ENCODE measurements at places on chromosomes 16 and 17.

GRCh38 chr17:82849076-82849945, 9.5 kb upstream of the ZNF750 start:
- DNase-seq: no peak

DNA sequence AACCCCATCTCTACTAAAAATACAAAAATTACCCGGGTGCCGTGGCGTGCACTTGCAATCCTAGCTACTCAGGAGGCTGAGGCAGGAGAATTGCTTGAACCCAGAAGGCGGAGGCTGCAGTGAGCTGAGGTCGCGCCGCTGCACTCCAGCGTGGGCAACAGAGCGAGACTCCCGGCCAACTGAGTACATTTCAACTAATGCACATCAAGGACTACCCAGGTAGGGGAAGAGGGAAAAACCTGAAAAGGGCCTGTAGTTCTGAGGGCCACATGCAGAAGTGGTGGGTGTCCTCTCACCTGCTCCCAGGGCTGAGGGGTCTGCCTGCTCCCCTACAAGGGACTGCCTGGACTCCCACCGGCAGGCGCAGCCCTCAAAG, 584 bp upstream of the SLC16A5 start:
- no peak for DNase-seq

GRCh38 chr17:47816947-47817346, 4.6 kb downstream of the OSBPL7 start:
- DNase-seq: no peak

DNA sequence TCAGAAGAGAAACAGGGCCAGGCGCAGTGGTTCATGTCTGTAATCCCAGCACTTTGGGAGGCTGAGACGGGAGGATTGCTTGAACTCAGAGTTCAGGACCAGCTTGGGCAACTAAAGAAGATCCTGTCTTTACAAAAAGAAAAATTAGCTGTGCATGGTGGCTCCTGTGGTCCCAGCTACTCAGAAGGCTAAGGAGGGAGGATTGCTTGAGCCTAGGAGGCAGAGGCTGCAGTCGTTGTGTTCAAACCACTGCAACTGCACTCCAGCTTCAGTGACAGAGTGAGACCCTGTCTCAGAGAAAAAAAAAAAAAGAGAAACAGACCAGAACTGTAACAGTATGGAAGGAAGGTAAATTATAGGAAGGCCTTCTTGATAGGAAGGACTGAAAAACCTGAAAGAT, 10.3 kb downstream of the ARL4D start:
- no peak for DNase-seq

- no peak for DNase-seq
Measured at GRCh38 chr17:6165806-6166205, 95.6 kb downstream of the WSCD1 start.

DNA sequence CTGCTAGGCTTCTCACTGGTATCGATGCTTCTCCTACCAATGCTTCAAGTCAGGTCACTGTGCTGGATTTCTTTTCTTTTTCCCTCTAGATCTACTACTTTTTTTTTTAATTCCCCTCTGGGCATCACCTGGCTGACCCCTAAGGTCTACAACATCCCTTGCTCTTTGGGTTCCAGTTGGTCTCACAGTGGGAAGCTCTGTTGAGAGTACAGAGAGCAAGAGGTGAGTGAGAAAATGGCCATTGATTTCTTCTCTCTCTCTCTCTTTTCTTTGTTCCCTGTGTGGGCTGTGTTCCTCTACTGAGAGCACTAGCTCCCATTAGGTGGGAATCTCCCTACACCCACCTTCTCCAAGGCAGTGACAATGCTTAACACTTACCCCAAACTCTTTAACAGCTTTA, 413.4 kb downstream of the KCNJ2 start:
- DNase-seq: no peak

GRCh38 chr17:55567240-55568214, 56.3 kb upstream of the SMIM36 start:
- no peak for DNase-seq

- DNase-seq: no peak
Measured at GRCh38 chr16:60818465-60818864, 1217.8 kb downstream of the CDH8 start.

- DNase-seq: no peak
Measured at GRCh38 chr16:49499414-49499785, 125.8 kb downstream of the C16orf78 start.

- DNase-seq: no peak
Measured at GRCh38 chr17:41530062-41531048, 2.2 kb upstream of the KRT19 start.

- no peak for DNase-seq
Measured at GRCh38 chr17:45136846-45137560, 1.5 kb downstream of the ACBD4 start.

GRCh38 chr16:17320009-17320408, 150.8 kb downstream of the XYLT1 start:
- no peak for DNase-seq

DNA sequence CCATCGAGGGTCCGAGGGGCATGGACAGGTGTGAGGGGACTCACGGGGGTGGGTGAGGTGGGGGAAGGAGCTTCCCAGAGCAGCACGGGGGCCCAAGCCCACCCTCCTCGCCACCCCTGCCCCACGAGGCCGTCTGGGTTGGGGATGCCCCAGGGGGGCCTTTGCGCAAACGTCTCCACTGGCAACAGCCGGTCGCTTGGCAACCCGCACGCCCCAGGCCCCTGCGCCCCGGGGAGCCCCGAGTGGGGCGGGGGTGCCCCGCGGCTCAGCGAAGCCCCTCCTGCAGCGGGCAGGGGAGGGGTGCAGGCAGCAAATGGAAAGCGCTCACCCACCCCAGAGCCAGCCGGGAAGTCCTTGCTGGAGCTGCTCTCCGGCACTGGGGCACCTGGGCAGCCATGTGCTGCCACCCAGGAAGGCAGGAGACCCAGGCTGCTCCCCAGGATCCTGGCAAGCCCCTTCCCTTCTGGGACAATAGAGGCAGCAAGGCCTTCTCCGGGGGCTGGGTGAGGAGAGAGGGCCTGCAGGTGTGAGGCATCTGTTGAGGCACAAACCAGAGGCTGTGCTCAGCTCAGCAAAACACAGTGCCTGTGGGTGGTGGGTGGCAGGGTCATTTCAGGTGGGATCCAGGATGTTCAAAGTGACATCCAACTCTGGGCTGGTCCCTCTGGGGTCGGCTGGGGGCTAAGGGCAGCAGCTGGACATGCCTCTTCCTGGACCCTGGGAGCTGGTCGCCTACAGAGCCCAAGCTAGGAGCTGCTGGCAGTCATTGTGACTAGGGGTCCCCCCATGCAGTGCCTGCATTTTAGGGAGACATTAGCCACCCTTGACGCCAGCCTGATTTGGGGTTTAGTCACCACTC, 80.9 kb upstream of the CBX4 start:
- no peak for DNase-seq

GRCh38 chr17:81941484-81942166, 4.5 kb upstream of the PYCR1 start:
- no peak for DNase-seq

DNA sequence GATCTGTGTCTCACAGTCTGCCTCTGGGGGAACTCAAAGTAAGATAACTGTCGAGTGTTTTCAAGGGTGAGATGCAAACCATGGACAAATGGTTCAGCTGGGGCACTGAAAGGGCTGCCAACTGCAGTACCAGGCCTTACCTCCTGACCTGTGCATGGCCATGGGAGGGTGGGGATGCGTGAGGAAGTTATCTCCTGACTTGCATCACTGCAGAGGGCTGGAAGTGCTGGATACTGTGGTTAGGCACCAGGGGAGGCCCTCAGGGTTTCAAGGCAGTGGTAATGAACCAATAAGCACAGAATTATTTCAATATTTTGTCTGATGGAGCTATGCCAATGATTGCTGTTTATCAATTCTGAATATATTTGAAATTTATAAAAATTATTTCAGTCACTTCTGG, 159.2 kb downstream of the CYLD start:
- no peak for DNase-seq

DNA sequence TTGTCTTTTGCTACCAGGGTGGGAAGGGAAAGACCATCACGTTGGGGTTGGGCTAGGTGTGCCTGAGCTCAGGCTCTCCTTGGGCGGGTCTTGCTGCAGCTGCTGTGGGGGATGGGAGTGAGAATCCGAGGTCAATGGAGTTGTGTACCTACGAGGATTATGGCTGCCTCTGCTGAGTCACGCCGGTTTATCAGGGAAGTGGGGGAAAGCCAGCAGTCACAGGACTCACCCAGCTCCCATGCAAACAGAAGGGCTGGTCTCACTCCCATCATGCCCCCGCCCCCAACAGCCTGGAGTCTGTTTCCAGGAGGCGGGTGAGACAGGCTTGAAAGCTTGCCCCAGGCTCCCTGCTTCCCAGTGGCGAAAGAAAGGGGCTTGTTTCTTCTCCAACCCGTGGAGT, 1259.0 kb upstream of the GOT2 start:
- no peak for DNase-seq

GRCh38 chr16:24966634-24967033, 48.5 kb downstream of the ARHGAP17 start:
- no peak for DNase-seq

GRCh38 chr17:27521281-27522027, 65.2 kb downstream of the KSR1 start:
- DNase-seq: no peak

- DNase-seq: peak; percentile 66
Measured at GRCh38 chr16:29745853-29746345, at the start of gene C16orf54. Gene C16orf54, minus strand, starts transcription at chr16:29745990. Its CDS starts 1,039 bp downstream, at chr16:29744951.

DNA sequence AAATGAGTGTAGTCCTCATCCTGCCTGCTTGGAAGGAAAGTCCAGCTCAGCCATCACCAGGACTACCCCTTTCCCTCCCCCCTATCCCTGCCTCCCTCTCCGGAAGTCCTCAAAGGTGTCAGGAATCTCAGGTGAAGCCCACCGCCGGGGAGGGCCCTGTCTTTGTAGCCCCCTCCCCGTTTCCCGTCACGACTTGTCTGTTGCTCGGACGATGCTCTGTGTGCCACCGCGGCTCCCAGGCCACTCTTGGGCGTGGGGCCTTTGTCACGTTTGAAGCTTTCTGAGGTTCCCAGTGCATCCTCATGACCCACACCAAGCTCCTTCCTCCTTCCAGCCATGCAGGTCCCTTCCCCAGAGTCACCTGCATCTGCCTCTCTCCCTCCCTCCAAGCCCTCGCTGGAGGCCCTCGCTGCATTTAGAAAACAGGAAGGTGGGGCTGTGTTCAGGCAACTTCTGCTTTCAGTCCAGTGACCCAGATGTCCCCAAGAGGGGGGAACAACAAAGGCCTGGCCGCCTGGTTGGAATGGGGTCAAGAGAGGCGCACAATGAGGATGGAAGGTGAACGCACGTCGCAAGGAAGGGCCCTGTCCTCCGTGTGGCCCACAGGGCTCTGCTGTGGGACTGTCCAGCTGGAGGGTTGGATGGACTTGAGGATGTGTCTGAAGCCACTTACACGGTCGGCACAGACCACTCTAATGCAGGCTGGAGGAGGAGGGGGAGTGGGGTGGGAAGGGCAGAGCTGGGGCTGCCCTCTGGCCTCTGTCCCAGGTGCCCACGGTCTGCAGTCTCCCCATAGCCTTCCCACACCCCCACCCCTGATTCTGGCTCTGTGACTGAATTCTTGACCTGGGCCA, 59.9 kb downstream of the OR1D5 start:
- no peak for DNase-seq

DNA sequence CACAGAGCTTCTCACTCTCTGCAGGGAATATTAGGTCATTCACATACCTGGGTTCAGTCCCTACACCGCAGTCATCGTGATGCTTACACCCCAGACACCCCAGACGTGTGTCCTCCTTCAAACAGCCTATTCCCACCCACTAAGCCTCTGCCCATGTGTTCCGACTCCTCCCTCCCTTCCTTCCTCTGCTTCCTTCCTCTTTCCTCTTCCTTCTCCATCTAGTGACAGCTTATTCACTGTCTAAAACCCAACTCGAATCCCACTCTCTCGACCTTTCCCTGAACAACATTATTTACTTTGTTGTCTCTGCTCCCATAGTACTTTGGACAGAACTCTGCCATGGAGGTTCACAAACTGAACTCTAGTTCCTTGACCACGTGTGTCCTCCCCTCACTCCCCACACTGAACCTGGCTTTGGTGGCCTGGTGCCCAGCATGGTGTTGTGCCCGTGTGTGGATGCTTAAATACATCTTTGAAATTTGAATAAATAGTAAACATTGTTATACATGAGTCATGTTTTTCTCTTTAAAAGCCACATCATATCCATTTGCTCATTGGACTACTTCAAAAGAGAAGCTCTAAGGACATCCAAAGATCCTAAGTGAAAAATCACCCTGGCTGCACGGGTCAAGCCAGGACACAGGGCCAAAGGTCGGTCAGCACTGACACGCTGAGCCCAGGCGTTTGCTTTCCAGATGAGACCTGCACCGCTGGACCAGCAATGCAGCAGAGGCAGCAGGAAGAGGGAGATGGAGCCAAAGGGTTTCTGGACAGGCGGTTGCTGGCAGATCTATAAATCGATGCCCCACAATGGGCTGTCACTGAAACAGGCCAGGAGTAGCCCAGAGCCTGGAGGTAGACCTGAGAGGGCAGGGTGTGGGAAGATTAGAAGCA, 14.1 kb upstream of the G6PC1 start:
- DNase-seq: no peak

GRCh38 chr16:22427556-22427955, 53.1 kb upstream of the CDR2 start:
- DNase-seq: no peak

GRCh38 chr16:82699711-82700495, 73.1 kb downstream of the CDH13 start:
- no peak for DNase-seq

DNA sequence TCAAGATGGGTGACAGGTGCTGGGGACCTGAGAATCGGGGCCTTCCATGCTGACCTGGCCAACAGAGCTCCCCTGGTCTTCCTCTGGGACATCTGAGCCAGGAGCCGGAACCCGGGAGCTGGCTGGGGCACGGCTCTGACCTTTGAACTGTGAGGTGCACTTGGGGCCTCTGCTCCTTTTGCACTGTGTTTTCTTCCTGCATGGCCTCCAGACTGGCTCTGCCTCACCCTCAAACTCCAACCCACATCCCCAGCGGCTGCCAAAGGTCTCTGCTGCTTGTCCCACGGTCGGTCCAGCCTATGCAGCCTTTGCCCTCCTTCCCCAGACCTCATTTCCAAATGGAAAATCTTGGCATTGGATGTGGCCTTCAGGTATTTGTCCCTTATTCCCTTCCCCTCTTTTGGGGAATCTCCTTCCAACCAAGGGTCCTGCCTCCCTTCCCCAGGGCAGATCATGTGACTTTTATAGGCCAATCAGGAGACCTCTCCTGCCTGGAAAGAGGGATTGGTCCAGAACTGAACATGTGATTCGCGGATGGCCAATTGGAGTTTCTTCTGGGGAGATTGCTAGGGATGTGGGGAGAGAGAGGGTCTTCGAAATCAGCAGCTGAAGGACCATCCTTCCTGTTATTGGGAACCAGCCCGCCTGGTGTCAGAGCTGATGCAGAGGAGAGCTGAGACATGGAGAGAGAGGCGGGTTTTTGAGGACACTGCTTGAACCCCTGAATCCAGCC, 117.9 kb downstream of the CYLD start:
- no peak for DNase-seq

GRCh38 chr17:12627177-12627629, 38.5 kb upstream of the MYOCD start:
- DNase-seq: no peak
